ENCODE measurements at places on chromosomes 5 and 9. TPM values are rescaled to one million over a fixed set of nuclear protein-coding genes. Genes with fewer than 3 reads are reported as not detected.

The GABRG2 gene
- total RNA-seq, result not detected

The ERCC8 gene
- 6.8 TPM for total RNA-seq

The HBEGF gene
- total RNA-seq, result 22.9 TPM

The PCSK5 gene
- 3.8 TPM for total RNA-seq

The MARCOL gene
- not detected for total RNA-seq

DNA sequence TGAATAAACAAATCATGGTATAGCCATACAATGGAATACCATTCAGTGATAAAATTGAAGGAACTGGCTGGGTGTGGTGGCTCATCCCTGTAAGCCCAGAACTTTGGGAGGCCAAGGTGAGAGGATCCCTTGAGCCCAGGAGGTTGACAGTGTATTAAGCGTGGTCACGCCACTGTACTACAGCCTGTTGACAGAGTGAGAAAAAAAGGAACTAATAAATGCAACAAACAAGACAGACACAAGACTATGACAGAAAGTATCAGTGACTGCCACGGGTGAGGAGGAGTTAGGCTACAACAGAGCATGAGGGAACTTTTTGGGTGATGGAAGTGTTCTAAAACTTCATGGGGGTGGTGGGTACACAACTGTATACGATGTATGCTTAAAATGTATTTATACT lies 2.2 kb downstream of the FNIP1 start:
- no peak for ATAC-seq

- ATAC-seq, result no peak
These were observed 453.2 kb downstream of the CDH18 start for GRCh38 chr5:19534751-19535150.

- no peak for ATAC-seq
These were observed 553 bp upstream of the FOXB2 start for GRCh38 chr9:77018969-77019235.

DNA sequence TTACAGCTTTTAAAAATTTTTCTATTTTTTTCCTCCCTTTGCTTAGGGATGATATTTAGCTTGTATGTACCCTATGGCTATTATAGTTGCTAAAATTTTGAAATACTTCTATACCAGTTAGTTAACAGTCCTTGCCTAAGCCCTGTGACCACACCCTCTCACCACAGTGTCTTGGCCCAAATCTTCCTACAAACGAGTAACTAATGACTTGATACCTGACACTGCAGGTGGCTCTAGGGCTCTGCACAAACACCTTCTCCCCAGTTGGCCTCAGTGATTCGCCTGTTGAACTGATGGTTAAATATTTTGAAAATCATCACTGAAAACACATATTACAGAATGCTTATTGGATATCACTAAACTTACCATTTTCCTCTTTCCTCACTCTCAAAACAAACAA lies 449.6 kb upstream of the CHD1 start:
- no peak for ATAC-seq

DNA sequence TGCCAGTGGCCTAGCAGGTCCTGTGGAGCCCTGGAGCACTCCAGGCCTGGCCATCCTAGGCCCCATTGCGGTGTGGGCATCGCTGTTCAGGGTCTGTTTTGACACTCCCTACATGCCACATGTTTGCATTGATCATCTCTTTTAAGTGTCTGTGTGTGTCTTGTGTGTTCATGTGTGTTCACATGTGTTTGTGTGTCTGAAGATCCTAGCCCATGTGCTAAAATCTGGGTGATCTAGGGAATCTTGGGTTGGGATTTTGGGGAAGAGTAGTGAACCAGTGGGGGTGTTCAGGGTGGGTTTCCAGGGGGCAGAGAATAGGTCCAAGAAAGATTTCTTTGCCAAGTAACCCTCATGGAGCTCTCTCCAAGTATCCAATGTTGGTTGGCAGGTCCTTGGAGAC lies 8.4 kb downstream of the PSD2 start:
- ATAC-seq, result no peak

DNA sequence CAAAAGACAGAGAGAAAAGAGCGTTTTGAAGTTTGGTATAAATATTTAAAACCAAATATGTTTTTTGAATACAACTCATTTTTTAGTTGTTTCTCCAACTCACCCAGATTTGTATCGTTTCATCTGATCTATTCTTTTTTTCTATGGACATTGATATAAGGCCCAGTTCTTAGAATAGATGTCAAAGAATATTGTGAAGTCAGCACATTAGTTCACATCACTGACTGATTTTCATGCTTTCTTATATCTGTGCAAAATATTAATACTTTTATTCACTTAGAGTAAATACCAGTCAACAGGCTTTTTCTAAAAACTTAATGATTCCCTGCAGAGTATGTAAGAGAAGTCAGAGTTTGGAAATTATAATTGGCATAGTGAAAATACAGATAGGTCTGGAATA lies 254.4 kb upstream of the PTPRD start:
- no peak for ATAC-seq

GRCh38 chr5:153365547-153365946 lies 124.9 kb upstream of the GRIA1 start:
- ATAC-seq, result no peak

DNA sequence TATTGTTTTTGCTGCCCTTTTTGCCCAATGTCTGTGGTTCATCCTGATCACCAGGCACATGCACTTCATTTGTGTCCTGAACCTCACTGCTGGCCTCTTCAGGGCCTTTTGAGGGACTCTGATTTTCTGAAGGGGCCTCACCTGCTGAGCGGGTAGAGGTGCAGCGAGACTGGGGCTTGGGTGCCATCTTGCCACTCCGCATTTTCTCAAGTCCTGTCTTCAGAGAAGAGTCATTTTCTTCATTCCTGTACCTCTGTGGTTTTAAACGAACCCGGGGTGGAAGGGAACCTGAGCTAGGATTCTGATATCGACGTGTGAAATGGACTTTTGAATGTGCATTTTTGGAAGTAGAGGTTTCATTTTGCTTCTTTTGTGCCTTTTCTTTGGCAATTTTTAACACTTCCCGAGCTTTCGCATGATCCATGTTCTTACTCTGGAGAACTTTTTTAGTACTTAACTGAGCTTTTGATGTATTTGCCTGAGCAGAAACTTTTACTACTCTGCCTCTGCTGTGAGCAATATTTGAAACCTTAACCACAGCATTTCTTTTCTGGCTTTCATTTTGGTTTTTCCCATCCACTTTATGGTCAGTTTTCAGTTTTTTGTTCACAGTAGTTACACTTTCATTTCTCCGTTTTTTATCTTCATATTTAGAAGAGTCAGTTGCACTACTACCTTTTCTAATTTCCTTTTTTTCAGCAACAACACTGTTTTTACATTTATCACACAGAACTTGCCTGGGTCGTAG lies 26.1 kb downstream of the PWWP2A start:
- no peak for ATAC-seq

DNA sequence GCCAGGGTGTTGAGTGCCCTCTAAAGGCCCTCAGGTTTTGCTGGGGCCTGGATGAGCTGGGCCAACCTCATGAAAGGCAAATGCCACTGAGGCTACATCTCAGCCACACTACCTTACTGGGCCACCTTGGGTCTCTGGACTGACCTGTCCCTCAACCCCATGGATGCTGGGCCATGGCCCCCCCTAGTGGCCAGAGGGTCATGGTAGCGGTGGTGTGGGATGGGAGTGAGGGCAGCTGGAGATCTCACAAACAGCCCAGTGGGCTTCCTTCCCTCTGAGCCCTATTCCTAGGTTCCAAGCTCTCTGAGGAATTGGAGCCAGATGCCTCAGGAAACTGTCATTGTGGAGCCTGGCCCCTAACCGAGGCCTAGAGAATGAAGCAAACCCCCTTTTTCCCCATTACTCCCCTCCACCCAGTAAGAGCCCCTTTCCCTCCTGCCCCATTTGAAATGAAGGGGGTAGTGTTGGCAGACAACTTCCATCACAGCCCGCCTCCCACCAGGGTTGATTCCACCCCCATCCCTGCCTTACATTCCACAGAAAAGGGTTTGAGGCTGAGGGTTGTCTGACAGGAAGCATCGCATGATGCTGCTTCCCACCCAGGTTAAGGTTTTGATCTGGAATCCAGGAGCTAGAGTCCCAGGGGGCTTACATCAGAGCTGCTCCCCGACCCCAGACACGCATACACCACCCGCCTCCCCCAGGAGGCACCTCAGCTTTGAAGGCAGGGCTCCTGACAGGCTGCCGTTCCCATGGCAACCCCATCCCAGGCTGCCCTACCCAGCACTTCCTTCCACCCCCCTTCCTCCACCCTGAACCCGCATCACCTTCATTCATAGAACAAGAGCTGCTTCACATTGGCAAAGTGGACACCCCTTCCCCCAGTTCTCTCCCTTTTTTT lies 63.9 kb downstream of the PCDH1 start:
- ATAC-seq, result peak; percentile 90

DNA sequence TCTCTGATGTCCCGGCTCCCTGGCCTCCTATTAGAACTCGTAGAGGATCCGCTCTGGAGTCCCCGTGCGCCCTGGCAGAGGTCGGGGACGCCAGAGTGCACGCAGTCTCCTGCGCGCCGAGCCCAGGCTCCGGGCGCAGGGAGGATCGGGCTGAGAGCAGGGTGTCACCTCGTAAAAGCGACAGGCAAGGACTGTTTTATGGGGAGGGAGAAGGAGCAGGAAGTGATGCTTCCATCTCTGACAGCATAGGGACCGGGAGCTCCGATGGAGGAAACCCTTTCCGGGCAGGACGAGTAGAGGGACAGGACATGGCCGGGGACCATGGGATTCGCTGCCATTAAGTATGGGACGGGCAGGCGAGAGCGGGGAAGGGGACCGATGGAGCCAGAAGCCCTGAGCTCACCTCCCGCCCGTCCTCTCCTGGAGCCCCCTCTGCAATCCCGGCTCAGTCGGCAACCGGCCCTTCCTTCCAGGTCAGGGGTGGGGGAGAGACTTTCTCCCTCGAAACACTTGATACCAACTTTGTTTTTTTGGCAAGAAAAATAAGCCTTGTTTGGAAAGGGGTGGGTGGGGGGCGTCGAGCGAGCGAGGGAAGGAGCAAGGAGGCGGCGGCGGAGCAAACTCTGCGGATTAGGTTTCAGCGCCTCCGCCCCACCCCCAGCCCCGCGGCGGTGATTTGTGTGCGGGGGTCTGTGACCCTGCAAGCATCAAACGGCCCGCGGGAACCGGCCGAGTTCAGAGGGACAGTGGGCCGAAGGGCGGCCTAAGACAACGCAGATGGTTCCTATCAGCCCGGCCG lies 12.6 kb downstream of the LMX1B start:
- no peak for ATAC-seq

GRCh38 chr5:31280210-31280609 lies 86.7 kb downstream of the CDH6 start:
- no peak for ATAC-seq

Measured in activated T-helper 17 cell treated with anti-CD3 and anti-CD28 coated beads, Interleukin-2, amount 50 U/mL, for 72 hours (primary cell).